Activated T-cell treated with anti-CD3 and anti-CD28 coated beads, Interleukin-2, amount 50 U/mL, for 48 hours (primary cell): ENCODE measurements at places on chromosomes 6 and 20.

DNA sequence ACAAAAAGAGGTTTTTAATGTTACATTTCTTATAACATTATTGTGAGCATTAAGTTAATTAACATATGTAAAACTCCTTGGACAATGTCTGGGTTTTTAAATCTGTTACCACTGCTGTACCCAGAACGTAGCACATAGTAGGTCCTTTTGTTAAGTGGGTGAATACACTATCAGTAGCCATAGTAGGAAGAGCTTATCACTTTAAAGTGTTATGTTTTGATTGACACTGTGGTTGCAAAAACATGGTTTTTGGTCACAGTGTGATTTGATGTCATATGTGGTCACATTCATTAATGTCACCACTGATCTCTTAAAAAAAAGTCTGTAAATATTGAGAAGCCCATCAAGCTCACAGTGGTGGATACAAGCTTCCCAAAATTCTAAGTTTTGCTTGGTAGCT is 160.7 kb downstream of the PLCB1 start:
- no peak for DNase-seq

DNA sequence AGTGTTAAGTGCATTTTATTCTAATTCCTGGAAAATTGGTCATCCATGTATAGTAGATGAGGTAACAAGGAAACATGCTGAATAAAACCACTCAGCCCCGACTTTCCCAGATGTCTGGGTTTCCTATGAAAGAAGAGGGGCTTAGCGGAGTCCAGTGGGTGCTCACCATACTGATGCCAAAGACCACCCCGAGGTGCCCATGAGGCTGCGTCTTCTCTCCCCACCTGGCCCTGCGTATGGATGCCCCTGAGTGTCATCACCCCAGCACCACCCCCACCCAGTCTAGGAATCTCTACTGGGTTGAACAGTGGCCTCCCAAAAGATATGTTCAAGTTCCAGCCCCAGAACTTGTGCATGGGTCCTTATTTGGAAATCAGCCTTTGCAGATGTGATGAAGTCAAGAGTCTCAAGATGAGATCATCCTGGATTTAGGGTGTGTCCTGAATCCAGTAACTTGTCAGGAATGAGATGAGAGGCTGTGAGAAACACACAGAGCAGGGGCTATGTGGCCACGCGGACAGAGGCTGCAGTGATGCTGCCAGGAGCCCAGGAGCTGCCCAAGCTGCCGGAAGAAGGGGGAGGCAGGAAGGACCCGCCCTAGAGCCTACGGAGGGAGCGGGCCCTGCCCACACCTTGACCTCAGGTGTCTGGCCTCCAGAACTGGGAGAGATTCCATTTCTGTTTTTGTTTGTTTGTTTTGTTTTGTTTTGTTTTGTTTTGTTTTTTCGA is 124.6 kb upstream of the CDH4 start:
- DNase-seq = no peak

DNA sequence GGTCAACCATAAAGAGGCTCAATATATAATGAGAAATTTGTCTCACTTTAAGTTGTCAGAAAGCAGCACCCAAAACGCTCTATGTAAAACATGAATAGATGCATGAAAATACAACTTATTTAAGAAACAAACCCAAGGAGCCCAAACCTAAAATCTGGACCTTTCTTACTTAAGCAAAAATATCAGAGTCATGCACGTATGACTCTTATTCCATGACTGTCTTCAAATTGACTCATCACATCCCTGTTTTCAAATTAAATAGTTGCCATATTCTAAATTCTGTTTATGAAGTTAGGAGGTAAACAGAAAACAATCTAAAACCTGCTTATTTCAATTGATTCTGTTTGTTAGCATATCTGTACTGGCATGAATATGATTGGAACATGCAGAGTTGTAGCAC is 42.1 kb downstream of the ANKRD6 start:
- no peak for DNase-seq

- no peak for DNase-seq
Observed at GRCh38 chr6:40036186-40036585, 101.9 kb upstream of the MOCS1 start.

DNA sequence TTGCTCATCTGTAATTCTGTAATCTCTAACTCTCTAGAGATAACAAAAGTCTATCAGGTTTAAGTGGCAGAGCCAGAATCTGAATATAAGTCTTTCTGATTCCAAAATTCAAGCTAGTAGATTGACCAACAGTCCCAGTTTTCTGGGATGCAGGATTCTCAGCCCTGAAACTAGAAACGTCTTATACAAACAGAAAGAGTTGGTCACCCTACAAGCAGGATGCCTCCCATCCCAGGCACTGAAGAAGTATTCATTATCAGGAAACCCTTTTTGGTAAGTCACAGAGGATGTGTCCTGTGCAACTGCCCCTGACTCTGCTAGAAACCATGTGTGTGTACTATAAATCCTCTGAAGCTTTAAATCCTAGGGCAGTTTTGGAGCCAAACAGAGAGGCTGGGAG is 135.0 kb downstream of the CARMIL1 start:
- DNase-seq = no peak

- no peak for DNase-seq
Observed at GRCh38 chr20:10676518-10676917, 2.7 kb upstream of the JAG1 start.
